Activated naive CD4-positive, alpha-beta T cell (primary cell): ENCODE measurements at places on chromosomes 6 and 20.

GRCh38 chr6:107331409-107332386 lies 127.7 kb downstream of the PDSS2 start:
- no peak for DNase-seq

DNA sequence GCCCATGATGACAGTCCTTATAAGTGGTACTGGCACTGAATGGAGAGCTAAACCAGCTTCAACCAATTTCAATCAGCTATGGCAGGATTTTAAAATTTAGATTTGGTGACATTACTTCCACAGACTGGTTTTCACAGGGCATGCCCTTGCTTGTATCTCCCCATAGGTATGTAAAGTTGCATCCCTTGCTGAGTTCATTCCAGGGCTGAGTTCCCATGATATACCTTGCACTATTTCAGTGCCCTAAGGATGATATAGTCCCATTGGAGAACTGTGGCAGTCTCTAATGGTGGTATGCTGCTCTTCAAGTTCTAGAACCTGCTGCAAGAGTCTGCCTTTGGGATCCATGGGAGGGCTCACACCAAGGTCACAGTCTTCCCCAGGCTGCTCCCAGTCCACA lies 232.7 kb upstream of the MOCS1 start:
- DNase-seq: no peak

- DNase-seq: no peak
Measured at GRCh38 chr6:53309901-53310300, 38.8 kb downstream of the ELOVL5 start.

GRCh38 chr6:44779130-44779826 lies 391.8 kb downstream of the CDC5L start:
- no peak for DNase-seq

DNA sequence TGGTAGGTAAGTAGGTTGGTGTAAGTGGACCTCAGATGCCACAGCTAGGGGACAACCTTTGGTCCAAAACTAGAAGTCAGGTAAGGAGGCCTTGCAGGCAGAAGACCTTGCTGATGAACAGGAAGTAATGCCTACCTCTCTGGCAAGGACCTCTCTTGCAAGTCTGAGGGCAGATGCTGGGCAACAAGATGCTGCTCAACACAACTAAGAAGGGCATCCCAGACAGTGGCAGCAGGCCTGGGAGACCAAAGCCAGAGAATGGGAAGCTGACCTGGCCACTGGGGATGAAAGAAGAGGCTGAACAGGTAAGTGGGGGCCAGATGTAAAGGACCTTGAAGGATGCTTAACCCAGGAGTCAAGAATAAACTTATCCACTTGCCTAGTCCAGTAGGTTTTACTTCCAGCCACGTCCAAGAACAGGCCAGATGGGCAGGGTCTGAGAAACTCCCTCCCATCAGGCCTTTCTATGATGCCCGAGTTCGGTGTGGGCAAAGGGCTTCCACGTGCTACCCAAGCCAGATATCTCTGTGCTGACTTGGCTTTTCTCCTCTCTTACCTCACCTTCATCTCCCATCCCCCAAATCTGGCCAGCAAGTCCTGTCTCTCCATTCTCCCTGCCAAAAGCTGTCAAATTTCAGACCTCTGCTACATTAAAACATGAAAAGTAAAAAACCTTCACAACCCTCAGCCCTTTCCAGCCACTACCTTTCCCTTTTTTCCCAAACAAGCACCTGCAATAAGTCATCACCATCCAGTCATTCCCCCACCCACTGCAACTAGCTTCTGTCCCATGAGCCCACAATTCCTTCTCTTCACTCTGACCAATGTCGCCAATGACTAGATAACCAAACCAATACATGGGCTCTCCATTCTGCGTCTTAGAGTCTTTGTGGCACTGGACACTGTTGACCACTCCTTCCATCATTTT lies 11.5 kb upstream of the PLCG1 start:
- no peak for DNase-seq

GRCh38 chr6:154632119-154632518 lies 101.1 kb upstream of the SCAF8 start:
- DNase-seq: no peak

DNA sequence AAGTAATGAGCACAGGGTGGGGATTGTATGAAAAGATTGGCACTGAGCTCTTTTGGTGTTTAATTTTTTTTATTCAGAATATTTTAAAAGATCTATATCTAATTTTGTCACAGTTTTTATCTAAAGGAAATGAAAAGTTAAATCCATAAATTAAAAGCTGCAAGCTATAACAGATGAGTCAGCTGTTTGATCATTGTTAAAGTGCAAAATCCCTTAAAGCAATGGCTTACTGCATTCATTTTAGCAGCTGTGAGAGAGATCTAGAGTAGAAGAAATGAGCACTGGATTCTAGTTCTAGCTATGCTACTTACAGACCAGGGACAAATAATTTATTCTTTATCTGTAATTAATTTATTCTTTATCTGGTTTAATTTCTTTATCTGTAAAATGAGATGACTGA lies 245.9 kb downstream of the CD109 start:
- no peak for DNase-seq

DNA sequence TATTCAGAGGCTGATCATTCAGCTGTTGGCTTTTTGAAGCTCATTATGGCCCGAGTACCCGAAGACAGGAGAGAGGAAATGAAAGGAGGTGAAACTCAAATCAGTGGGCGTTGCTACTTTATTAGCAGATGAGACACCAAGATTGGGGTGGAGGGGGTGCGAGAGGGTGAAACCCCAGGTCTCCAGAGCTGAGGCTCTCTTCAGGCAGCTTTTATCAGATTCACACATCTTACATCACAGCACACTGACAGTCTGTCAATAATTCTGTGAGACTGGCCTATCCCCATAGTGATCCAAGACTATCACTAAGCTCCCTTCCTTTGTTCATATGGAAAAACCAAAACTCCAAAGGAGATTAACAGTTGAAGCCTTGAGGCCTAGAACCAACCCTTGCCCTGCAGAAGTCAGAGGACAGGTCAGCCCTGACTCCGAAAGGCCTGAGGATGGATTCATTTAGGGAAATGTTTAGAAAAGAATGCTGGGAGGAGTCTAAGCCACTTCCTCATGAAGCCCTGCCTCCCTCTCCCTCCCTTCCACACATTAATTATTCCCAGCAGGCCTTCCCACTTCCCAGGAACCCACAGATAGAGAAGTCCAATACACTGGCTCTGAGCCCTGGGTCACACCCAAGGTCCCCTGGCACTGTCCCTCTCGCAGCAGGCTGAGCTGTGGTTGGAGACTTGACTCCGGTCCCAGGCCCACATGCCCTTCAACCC lies 23.2 kb downstream of the TRERF1 start:
- no peak for DNase-seq

GRCh38 chr20:57842720-57843119 lies 132.9 kb upstream of the PMEPA1 start:
- DNase-seq: no peak
